ENCODE measurements at places on chromosomes 16 and 17.

DNA sequence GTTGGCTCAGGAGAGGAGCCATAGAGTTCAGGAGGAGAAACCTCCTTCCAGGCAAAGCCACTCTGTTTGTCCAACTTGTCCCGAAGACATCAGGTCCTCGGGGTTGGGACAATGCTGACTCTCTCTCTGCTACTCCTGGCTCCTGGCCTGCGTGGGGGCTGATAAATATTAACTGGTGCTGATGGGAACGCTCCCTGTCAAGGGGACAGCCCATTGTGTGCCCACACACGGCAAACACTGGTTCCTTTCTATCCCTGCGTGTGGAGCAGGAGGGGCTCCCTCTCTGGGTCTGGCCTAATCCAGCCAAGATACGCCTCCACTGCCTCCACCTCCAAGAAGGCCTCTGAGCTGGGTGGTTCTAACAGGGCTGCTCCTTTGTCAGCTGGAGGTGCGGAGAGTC, 4.4 kb downstream of the KIF19 start:
- DNase-seq: no peak

DNA sequence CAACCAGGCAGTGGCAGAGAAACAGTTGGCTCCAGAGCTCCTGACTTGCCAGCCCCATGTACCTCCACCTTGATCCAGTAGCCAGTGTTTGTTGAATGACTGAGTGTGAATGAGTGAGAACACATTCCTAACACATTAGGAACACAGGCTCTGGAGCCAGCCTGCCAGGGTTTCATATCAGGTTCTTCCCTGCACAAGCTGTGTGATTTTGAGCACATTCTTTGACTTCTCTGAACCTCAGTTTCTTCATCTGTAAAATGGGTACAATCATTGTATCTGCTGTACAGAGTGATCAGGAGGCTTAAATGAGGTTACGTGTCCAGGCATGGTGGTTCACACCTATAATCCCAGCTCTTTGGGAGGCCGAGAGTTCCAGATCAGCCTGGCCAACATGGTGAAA, 13.3 kb upstream of the RMI2 start:
- DNase-seq: no peak

GRCh38 chr17:12726131-12726530, 60.4 kb downstream of the MYOCD start:
- no peak for DNase-seq

DNA sequence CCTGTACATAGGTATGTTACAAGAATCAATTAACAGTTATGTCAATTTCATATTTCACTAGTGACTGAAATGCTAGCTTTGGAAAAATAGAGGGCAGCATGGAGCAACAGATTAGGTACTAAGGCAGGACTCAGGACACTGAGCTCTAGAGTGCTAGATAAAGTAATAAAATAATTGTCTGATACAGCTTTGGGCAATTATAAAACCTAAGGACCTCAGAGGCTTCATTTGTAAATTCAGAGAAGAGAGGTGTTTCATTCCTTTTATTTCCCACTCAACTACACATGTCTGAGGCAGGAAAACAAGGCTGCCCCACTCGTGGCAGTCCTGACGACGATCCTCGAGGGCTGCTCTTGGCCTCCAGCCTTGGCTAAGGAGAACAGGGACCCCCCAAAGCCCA, 81.5 kb downstream of the CA4 start:
- no peak for DNase-seq

DNA sequence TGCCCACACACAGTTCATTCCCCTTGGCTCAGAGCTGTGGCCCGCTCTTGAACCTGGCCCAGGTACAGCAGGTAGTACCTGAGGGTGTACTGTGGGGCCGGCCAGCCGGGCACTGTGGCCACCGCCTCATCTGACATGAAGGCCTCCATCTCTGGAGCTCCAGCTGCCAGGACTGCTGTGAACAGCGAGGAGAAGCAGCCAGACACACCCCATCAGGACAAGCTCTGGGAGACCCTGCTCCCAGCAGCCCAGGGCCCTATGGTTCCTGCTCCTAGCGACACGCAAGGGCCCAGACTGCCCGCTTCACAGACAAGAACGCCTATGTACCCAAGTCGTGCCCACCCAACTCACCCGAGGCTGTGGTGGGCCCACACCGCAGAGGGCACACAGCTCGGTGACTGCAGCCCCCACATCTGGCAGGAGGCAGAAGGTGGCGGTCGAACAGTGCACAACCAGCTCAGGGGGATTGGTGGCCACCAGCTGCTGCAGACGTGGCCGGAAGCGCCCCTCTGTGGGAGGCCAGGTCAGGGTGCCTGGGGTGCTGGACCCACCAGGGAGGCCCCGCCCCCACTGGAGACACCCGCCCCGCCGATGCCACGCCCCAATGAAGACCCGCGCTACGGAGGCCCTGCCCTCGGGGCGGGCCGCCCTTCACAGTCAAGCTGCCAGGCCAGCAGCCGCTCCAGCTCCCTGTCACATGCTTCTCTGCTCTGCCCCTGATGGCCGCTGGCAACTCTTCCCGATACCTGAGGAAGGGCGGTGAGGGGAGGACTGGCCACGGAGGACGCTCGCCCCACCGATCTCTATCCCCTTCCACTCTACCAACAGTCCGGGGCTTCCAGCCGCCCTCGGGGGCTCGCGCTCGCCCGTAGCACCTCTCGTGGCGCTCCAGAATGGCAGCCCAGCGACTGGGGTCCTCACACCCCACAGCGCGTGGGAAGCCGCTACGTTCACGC, 1.1 kb upstream of the STUB1 start:
- DNase-seq: peak; percentile 23

DNA sequence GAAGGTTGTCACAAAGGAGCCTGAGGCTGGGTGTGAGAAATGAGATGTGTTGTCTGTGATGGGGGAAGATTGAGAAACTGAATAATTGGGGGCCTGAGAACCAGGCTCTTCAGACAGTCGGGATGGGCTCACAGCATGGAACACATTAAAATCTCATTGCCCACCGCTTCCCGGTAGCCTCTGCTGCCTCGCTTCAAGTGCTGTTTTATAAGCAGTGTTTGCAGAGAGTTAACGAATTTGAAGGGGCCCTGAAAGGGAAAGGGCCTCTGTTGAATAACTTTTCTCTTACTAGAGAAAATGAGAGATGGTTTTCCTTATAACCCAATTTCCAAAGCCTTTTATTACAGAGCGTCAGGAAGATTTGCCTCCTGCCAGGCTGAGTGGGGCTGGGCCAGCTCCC, 258.8 kb upstream of the ASIC2 start:
- DNase-seq: no peak

DNA sequence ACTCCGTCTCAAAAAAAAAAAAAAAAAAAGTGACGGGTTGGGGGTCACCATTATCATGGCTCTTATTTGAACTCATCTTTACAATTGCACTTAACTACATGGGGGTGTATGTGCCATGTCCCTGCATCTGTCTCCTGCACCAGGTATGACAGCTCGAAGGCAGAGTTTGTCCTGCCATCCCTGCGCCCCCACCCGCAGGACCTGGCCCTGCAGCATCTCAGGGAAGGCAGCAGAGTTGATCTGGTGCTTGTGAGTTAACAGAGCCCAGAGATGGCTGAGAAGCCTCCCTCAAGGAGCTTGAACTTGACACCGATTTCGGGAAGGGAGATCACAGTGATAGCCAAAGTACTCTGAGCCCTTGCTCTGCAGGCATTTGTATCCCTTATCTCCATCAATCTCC, 44.8 kb downstream of the C16orf82 start:
- no peak for DNase-seq

GRCh38 chr16:88973007-88973410, 4.0 kb downstream of the CBFA2T3 start:
- no peak for DNase-seq

GRCh38 chr16:25978218-25978617, 286.5 kb downstream of the HS3ST4 start:
- no peak for DNase-seq

DNA sequence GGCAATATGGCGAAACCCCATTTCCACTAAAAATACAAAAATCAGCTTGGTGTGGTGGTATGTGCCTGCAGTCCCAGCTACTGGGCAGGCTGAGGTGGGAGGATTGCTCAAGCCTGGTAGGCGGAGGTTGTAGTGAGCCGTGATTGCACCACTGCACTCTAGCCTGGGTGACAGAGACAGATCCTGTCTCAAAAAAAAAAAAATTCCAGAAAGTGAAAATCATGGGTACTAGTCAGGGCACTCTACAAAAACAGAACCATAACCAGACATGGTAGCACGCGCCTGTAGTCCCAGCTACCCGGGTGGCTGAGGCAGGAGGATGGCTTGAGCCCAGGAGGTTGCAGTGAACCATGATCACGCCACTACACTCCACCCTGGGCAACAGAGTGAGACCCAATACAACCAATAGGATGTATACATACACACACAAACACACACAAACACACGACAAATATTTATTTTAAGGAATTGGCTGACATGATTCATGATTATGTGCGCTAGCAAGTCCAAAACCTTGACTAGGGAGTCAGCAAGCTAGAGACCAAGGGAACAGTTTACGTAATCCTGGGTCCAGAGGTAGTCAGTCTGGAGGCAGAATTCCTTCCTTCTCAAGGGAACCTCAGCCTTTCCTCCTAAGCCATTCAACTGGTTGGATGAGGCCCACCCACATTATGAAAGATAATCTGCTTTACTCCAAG, 11.6 kb upstream of the GP1BA start:
- no peak for DNase-seq

DNA sequence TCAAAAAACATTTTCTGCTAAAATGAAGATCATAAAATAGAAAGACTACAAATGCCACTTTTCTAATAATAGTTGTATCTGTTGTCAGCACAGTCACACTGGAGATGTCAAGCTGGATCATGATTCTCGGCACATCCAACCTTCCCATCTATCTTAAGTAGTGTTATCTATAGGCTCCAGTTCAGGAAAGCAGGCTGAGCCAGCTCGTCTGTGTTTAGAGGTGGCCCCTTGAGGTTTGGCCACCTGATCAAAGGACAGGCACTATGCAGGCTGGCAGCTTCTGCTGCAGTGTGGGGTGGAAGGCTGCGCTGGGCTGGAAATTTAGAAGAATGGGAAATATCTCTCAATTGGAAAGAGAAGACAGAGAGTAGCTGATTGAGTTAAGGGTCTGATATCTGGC, 32.4 kb downstream of the SMYD4 start:
- DNase-seq: no peak

- DNase-seq: no peak
Measured at GRCh38 chr16:59988591-59988990, 1254.5 kb upstream of the GOT2 start.

DNA sequence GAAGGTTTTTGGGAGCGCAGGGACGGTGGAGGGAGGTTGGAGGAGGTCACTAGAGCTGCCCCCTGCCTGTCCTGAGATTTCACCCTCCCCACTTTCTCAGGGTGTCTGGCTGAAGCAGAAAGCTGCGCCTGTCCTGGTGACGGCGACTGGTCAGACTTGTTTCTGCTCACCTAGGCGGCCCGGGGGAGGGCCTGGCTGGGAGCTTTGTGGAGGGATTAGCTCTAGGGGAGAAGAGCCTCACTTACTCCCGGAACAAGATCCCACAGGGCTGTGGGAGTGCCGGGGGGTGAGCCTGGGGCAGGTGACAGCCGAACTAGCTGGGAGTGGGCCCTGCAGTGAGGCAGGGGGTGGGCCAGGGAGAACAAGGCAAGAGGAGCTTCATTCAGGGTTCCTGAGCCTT, 11.5 kb downstream of the NHERF1 start:
- no peak for DNase-seq

DNA sequence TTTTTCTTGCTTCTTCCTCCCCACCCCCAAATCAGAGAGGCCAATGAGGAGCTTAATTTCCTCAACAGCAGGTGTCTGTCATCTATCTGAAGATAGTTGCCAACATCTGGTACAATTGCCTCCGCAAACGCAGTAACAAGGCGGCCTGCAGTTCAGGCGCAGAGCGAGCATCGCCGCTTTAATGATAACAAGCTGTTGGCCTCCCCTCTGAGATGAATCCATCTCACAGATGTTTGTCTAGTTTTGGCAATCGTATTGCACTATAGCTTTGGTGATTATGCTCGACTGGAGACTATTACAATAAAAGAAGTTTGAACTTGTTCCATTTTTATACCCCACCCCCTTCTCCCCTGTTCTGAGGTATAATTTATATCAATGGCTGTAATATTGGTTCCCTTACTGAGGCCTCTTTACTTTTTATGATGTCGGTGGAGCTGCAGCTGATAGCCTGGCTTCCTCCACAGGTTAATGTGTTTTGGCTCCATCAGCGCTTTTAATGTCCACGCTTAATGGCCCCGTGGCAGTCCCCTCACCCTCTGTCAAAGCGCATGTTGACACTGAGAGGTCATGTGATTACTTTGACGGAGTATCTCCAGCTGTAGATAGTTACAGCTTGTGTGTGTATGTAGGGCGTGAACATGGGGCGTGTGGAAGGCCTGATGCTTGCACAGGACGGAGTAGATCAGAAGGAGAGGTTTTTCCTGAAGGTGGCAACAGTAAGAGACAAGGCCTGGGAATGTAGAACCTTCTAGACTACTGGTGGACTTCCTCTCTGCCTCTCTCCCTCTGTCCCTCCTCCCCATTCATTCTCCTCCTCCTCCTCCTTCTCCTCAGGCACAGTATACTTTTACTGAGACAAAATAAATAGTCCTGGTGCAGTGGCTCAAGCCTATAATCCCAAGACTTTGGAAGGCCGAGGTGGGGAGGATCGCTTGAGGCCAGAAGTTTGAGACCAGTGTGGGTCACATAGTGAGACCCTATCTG, 164.7 kb downstream of the MSI2 start:
- DNase-seq: no peak
